ENCODE measurements at places on chromosomes 3 and 15. TPM values are rescaled to one million over a fixed set of nuclear protein-coding genes. Genes with fewer than 3 reads are reported as not detected.

MITF gene
- 13.8 TPM for total RNA-seq

GRK7 gene
- 0.12 TPM for total RNA-seq

CYP11A1 gene
- total RNA-seq, result 0.81 TPM

HRG gene
- total RNA-seq, result not detected

AHSG gene
- not detected for total RNA-seq

IL17RC gene
- 69.1 TPM for total RNA-seq

ACTRT3 gene
- total RNA-seq, result 9.2 TPM

IMPG2 gene
- 0.73 TPM for total RNA-seq

ADAMTS9 gene
- 5.8 TPM for total RNA-seq

Data from hair follicle dermal papilla cell (primary cell).